ENCODE measurements at places on chromosomes 1 and 21. TPM values are rescaled to one million over a fixed set of nuclear protein-coding genes. Genes with fewer than 3 reads are reported as not detected.

- DNase-seq, result no peak
Observed at GRCh38 chr21:15446223-15446622, 283.6 kb upstream of the USP25 start.

- DNase-seq, result no peak
Observed at GRCh38 chr1:236716160-236716559, 29.9 kb downstream of the ACTN2 start.

GRCh38 chr1:243281672-243282071, 25.8 kb downstream of the SDCCAG8 start:
- DNase-seq, result no peak

- peak; percentile 77 for DNase-seq
Observed at GRCh38 chr1:243748706-243749283, 101.2 kb downstream of the AKT3 start.

GRCh38 chr1:235648954-235649367, 623 bp downstream of the GNG4 start:
- DNase-seq, result peak; percentile 68

- DNase-seq, result peak; percentile 31
Observed at GRCh38 chr1:44806025-44806703, 987 bp downstream of the DYNLT4 start.

DNA sequence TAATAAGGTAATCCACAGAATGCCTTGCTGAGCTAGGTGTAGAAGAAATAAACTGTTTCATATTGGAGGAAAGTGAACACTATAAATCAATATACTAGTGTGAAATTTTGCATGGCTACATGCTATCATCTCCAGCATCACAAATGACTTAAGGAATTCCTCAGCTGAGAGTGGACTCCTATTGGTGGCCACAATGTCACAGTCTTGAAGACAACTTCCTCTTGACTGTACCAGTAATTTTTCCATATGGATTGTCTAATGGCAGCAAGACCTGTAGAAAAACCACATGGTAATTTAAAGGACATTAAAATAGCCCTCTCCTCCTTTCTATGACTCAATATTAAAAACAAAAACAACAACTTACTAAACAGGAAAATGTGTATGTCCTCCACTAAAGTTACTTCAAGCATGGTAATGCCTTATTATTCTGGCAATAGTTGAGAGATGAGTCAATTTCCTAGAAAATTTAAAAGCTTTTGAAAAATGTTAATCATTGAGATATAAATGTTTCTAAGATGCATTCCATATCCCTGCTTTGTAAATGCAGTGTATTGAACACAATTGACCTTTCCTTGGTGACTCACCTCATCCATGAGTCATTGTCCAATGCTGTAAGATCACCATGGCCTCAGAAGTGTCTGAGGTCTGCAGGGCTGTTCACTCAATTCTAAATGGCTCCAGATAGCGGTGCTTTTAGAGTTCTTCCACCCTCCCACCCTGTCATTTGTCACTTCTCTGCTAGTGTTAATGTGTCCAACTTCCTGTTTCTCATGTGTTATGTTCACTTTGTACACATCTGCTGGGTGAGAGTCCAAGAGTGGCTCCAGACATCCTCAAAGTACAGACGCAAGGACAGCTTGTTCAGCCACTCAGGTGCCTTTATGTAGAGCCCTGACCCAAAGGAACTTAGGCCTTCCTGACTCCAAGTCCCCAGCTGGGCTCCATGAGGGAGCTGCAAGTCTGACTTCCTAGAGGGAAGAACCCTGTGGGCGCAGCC, 32.8 kb upstream of the DNASE2B start:
- DNase-seq, result no peak

DNA sequence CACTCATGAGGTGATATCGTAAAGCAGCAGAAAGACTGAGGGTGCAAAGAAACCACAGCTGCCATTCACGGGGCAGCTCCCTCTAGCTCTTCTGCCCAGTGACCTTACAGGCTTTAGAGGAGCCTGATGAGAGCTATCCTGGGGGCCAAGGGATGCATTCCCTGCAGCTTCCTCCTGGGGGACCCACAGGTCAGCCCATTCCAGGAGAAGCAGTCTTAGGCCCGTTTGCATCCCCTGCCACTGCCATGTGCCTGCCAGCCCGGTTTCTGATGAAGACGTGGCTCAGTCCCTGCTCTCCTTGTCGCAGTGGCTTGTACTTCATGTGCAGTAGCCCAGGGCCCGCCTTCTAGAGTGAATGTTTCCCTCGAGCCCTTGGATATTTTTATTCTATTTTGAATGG, 22.8 kb downstream of the ATP5PO start:
- DNase-seq, result peak; percentile 27

- DNase-seq, result no peak
Observed at GRCh38 chr1:65953170-65953569, 160.5 kb downstream of the PDE4B start.

DNA sequence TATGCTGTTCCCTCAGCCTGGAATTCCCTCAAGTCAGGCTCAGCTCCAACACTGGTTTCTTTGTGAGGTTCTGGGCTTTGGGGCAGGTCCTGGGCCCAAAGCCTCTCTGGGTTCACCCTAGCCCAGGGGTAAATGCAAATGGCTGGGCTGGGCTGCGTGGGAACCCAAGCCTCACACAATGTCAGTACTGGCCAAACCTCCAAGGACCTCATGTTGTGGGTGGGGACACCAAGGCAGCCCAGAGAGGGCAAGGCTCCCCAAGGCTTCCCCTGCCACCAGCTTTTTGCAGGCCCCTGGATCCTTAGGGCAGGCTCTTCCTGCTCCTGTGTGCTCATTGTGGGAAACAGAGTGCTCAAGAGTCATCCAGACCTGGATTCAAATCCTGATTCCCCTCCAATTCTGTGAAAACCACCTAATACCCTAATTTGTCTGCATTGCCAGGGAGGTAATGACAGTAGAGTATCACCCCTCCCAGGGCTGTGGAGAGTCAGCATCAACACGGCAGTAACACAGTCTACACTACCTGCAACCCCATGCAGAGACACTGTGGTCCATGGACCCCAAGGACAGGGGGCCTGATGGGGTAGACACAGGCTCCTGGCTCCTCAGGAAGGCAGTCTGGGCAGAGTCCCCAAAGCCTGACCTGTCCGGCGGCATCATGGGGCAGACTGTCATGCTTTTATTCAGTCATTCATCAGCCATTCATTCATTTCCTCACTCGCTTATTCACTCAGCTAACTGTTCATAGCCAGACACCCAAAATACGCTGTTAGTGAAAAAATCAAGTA, 85.7 kb downstream of the DMRTB1 start:
- peak; percentile 16 for DNase-seq

- peak; percentile 70 for DNase-seq
Observed at GRCh38 chr21:34688145-34688544, 19.4 kb downstream of the CLIC6 start.

DNA sequence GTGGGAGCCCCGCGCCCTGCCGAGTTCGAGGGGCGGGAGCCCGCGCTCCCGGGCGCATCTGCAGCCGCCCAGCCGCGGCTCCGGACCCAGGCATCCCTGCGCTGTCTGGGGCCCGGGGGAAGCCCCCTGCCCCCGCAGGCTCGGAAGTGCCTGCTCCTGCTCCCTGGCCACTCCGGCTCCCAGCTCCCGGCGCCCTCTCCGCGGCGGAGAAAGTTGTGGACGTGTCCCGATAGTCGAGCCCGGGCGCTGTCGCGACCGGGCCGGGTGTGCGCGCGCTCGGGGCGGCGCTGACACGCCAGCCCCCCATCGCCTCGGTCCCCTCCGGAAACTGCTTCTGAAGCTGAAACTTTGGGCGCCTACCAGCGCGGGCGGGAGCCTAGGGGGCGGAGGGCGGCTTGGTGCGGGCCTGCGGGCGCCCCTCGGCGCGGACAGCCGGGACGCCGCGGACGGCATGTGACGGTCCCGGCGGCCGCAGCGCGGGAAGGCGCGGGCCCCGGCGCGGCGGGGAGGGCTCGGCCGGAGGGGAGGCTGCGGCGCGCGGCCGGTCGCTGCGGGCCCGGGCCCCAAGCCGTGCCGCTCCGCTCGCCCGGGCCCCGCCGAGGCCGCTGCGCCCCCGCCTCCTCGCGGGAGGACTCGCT, 515 bp downstream of the MAN1C1 start:
- peak; percentile 70 for DNase-seq

DNA sequence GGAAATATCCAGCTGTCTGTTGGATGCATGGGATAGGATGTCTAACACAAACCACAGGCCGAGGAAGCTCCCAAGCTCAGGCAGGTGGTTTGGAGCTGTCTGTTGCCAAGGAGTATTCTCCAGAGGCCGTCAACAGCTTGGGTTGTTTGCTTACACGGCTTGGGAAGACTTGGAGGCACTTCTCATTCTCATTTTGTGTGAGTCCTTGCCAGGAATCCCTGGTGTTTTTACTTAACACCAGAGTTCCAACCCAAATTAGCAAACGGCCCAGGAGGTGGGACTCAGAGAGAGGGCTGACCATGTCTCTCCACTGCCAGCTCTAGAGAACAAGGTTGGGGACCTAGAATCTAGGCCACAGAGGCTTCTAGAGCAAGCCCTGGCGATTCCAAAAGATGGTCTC, 72.7 kb upstream of the FAM20B start:
- no peak for DNase-seq

GRCh38 chr21:35900539-35900938, 159.8 kb downstream of the SETD4 start:
- DNase-seq, result no peak

GRCh38 chr1:81672766-81673165, 128.0 kb upstream of the ADGRL2 start:
- DNase-seq, result no peak

DNA sequence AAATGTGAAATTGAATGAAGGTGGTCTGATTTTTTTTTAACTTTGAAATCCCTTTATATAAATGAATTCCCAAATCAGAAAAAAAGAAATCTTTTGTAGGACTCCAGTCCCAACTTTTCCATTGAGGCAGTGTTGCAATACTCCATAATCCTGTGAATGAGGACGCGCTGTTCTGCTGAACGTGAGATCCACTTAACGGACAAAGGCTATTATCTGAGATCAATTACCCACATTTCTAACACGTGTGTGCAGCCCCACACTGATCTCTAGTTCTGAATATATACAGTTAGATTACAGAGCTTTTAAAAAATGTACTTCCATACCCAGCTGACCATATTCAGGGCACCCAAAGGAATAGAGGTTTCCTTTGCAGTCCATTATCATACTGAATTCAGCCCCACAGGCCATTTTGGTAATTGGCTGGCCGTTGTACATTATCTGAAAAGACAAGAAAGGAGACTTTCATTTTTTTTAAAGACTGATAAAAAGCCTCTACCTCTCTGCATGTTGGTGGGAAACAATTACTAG, 19.0 kb downstream of the RCC2 start:
- no peak for DNase-seq

GRCh38 chr21:46145840-46146691, 9.3 kb downstream of the FTCD start:
- no peak for DNase-seq

DNA sequence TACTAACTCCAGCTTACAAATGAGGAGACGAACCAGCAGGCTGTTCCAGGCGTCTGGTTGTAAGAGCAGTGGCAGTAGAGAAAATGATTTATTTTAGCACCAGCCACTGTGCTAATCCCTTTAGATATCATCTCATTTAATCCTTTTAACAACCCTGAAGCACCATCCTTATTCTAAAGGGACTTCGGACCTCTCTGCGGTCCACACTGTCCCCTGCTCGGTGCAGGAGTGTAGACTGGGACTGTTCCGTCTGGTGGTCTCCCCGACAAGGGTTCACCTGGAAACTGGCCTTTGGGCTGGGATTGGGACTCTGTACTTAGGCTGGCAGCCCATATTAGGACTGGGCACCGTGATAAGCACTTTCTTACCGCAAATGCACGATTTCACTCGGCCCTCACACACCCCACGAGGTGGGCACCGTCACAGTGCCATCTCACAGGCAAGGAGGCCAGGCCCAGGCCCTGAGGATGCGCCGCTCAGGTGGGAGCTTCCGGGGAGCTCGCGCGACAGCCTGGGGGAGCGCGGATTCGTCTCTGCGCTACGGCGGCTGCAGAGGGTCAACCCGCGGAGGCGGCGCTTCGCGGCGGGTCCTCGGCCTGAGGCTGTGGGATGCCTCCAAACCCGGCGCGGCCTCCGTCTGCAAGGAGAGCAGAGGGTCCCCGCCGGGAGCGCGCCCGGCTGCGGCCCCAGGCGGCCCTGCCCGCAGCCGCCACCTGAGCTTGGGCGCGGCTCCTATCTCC, 45.2 kb downstream of the ATP1A1 start:
- DNase-seq, result peak; percentile 89

- no peak for DNase-seq
Observed at GRCh38 chr1:20660363-20660762, 806 bp downstream of the DDOST start.

DNA sequence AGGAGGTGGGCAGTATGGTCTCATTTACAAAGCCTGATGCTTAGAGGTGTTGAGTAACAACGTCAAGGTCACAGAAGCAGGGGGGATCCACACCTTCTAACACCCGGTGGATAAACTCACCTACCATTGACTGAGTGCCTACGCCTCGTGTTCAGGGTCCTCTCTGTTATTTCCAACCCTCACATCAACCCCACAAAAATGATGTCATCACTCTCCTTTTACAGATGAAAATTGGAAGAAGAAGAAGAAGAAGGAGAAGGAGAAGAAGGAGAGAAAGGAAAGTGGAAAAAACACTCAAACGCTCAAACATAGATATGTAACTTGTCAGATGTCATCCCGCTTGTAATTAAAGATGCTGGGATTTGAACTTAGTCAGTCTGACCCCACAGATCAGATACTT, 653 bp upstream of the KCNN3 start:
- no peak for DNase-seq

DNA sequence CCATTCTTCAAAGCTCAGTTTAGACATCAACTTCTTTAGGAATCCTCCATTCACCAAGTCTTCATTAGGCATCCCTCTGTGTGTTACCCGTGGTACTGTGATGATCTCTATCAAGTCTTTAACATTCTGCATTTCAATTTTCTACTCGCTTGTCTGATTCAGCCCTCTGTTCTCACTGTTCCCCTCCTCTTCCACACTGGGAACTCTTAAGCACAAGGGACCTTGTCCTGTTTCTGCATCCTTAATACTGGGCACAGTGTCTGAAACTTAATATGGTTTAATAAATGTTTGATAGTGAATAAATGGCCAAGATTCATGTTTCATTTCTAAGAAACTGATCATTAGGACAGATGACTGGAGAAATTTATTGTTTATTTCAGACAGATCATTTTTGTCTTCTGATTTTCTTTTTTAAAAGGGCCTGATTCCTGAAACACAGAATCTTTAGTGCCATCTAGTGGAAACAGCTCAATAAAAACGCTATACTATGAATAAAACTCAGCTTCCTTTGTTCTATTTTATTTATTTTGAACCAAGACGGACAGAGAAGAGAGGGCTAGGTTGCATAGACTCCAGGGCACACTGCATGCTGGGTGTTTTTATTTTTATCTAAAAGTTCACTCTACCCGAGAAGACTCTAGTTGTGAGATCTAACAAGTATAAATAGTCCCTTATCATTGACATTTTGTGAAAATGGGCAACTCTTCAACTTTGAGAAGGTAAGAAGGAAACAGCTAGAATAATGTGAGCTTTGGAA, 7.0 kb upstream of the TRIM45 start:
- peak; percentile 47 for DNase-seq

- DNase-seq, result no peak
Observed at GRCh38 chr1:156897078-156897825, 3.7 kb downstream of the PEAR1 start.

GRCh38 chr1:108679586-108680213, 12.4 kb upstream of the PRPF38B start:
- no peak for DNase-seq

Gene RBP7
- 1.3 TPM for polyA plus RNA-seq

Gene ZNF648
- polyA plus RNA-seq, result not detected

Gene KRTAP10-3
- polyA plus RNA-seq, result not detected

Gene CACNA1S
- not detected for polyA plus RNA-seq

Gene TEDDM1
- not detected for polyA plus RNA-seq

Gene OR2T29
- polyA plus RNA-seq, result not detected

Gene OR2AK2
- polyA plus RNA-seq, result not detected

Gene LAMC2
- 0.15 TPM for polyA plus RNA-seq

Gene TSSK3
- 0.28 TPM for polyA plus RNA-seq

Gene NBPF6
- polyA plus RNA-seq, result not detected

Gene CRP
- not detected for polyA plus RNA-seq

Gene CD1C
- not detected for polyA plus RNA-seq

Gene RPS27
- polyA plus RNA-seq, result 7,060 TPM
